ENCODE measurements at places on chromosomes 3 and 15. TPM values are rescaled to one million over a fixed set of nuclear protein-coding genes. Genes with fewer than 3 reads are reported as not detected.

- no peak for DNase-seq
Observed at GRCh38 chr3:184222521-184222920, 6.9 kb upstream of the VWA5B2 start.

GRCh38 chr3:16073203-16073602 lies 101.3 kb upstream of the GALNT15 start:
- no peak for DNase-seq

DNA sequence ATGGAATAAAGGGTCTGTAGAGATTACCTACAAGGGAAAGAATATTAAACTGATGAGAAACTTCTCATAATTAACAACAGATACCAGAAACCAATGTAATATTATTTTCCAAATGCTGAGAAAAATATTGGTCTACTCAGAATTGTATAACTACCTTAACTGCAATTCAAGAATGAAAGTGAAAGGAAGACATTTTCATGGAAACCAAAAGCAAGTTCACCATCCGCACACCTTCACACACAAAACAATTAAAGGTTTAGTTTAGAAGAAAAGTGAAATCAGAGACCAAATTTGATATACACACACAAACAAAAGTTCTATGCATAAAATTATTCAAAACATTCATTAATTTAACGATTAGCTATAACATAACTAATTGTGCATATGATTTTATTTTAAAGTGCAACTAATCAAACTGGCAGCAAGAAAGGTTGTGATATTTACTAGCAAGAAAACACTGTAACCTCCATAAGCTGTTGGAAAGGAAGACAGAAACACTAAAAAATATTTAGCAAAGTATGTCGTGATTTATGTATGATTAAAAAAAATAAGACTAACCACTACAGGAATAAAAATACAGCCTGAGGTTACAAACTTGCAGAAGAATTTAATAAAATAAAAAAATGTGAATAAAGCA lies 395.5 kb downstream of the FGF12 start:
- no peak for DNase-seq

REC114 gene
- polyA plus RNA-seq, result not detected

DNA sequence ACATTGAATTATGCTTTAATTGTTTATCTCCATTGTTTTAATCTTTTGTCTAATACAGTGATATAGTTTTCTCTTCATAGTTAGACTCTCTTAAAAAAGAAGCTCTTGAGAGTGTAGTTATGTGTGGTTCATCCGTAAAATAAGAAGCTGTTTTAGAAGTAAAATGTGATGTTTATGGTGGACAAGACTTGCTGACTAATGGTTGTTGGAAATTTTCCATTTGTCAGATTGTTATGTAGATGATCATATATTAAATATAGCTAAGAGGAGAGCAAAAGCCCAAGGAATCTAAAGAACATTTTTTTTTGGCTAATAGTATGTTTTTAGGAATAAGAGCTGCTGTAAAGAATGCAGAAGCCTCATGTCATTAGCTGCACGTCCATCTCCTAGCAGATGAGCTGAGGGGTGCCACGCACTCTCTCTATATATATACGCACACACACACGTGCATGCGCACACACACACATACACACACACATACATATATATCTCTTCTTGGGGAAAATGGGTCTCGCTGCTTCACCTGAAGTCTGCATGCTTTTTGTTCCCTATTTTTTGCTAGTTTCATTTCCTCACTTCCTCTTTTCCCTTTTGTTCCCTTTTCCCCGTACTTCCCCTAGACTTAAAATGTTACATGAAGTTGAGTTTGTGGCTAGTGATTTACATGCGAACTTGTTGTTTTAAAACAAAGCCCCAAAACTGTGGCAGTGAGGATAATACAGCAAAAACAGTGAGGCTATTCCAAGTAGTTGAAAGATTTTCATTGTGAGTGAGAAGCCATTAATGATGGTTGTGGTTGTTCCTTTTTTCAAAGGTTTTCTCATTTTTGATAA lies 107.8 kb downstream of the MBNL1 start:
- no peak for DNase-seq

DNA sequence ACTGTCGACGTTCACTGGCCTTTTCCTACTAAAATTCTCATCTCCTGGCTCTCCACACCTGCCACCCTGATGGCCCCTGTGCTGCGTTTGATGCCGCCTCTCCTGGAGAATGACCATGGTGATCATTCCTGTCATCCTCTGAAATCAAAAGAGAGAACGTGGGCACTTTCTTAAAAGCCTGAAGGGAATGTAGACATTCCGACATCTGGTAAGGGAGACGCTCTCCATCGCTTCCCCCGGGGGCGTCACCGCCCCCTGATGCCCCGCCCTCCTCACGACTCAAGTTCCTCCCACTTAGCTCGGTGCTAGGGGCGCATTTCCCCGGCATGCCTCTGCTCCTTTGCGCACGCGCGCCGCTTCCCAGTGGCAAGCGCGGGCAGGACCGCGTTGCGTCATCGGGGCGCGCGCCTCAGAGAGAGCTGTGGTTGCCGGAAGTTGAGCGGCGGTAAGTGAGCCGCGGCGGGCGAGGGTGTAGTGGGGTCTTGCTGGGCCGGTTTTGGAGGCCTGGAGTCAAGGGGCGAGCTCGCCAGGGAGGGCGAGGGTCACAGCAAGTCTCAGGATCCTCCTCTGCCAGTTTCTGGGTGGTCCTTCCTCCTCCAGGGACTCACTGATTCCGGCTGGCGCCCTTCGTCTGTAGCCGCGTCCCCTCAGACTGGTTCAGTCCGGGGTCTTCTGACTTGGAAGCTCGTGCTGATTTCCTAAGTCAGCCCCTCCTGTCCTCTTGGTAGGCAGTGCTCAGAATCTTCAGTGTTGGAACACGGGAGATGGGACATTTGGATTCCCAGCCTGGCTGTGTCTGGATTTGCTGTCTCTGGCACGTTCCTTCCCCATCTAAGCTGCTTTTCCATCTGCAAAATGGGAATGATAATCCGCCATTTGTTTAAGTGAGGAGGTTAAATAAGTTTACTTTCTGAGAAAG lies at the start of gene ATG7:
TSS of gene ATG7 (plus strand) at position 412 of the 919 bp plus-strand sequence. CDS start 26,299 bp downstream, outside the sequence.
- peak; percentile 93 for DNase-seq

CHL1 gene
- 19.2 TPM for polyA plus RNA-seq

Measured in renal cortex interstitium (tissue), 15 donors.